ENCODE measurements at places on chromosomes 3 and 15.

DNA sequence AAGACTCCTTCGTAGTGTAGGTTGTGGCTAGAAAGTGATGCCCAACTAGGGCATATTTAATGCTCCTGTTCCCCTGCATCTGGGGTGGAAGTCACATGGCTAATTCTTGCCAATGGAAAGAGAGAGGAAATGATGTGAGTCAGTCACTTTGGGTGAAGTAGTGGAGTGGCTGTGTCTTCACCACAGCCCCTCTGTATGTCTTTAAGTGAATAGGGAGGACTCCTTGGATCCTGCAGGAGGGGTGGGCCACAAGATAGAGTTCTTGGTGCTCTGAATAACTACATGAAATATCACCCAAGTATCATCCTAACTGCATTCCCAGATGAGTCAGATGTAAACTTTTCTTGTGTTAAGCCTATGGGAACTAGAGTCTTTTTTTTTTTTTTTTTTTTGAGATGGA is 17.8 kb upstream of the MB21D2 start:
- DNase-seq = no peak

GRCh38 chr15:56929399-56929798 is 11.0 kb downstream of the TCF12 start:
- DNase-seq = no peak

- no peak for DNase-seq
Observed at GRCh38 chr15:77456746-77457145, 36.1 kb downstream of the HMG20A start.

GRCh38 chr3:101063401-101063800 is 70.2 kb upstream of the ABI3BP start:
- no peak for DNase-seq

DNA sequence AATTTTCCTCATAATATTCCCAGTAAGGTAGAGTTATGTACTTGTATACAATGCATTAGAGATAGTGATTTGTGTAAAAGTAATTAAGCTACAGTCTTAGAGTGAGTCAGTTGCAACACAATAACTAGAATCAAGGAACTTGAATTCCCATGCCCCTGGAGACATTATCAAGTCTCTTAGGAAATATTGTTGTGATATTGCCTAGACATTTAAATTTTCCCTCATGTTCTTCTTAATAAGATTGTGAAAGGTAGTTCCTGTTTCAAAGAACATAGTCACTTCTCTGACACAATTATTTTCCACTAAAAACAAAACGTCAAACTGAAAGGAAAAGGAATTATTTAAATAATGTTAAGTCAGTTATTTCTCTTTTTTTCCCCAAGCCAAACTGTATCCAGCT is 13.0 kb upstream of the ATP1B3 start:
- DNase-seq = no peak

All from esophagus muscularis mucosa (tissue), 4 donors.